Activated CD8-positive, alpha-beta memory T cell treated with anti-CD3 and anti-CD28 coated beads for 1 hour (primary cell): ENCODE measurements at places on chromosomes 1 and 21.
A peak's percentile ranks its signal among the peaks of the same experiment; 100 is the strongest.

DNA sequence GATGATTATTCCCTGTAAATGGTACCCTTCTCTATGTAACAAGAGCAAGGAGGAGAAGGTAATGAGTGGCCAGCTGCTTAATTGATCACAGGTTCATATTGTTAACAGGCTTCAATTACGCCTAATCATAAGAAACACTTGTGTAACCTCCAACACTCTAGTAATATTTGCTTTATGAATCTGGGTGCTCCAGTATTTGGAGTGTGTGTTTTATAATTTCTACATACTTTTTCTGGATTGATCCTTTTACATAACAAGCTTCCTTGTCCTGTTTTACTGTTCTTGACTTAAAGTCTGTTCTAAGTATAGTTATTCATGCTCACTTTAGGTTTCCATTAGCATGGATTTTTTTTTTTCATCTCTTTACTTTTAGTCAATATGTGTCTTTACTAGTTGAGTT is 984.2 kb downstream of the AMY1C start:
- DNase-seq, result no peak

DNA sequence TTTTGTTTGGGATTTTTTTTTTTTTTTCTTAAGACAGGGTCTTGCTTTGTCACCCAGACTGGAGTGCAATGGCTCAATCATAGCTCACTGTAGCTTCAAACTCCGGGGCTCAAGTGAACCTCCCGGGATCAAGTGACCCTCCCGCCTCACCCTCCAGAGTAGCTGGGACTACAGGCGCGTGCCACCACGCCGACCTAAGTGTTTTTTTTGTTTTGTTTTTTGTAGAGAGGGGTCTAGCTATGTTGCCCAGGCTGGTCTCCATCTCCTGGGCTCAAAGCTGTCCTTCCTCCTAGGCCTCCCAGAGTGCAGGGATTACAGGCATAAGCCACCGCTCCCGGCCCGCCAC is 776 bp downstream of the HLCS start:
- no peak for DNase-seq

DNA sequence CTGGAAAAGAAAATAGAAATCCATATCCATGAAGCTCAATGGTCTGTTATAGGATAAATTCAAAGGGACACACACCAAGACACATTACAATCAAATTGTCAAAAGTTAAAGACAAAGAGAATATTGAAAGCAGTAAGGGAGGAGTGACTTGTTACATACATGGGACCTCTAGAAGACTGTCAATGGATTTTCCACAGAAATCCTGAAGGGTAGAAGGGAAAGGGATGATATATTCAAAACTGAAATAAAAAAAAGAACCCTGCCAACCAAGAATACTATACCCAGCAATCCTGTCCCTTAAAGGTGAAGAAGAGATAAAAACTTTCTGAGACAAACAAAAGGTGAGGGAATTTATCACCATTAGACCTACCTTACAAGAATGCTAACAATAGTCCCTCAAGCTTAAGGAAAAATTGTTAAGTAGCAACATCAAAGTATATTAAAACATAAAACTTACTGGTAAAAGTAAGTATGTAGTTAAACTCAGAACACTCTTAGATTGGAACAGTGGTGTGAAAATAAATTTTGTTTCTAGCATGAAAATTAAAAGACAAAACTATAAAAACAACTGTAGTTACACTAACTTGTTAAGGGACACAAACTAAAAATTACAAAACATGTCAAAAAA is 103.2 kb upstream of the APP start:
- DNase-seq, result no peak

- peak; percentile 55 for DNase-seq
These were observed 73.4 kb downstream of the PIK3CD start for GRCh38 chr1:9724706-9725476.

GRCh38 chr1:203088441-203088840 is 2.6 kb upstream of the MYOG start:
- no peak for DNase-seq

GRCh38 chr1:31715087-31715872 is 11.5 kb upstream of the COL16A1 start:
- DNase-seq, result no peak

DNA sequence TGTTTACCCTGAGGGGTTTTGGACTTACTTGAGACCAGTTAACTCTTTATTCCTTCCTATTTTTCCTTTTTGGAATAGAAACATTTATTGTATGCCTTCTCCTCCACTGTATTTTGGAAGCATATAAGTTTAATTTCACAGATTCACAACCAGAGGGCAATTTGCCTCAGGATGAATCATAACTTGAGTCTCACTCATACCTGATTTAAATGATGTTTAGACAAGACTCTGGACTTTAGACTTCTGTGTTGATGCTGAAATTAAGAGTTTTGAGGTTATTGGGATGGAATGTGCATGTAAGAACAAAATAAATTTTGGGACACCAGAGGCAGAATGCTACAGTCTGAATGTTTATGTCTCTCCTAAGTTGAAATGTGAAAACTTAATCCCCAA is 7.1 kb upstream of the ADAM30 start:
- DNase-seq, result no peak

DNA sequence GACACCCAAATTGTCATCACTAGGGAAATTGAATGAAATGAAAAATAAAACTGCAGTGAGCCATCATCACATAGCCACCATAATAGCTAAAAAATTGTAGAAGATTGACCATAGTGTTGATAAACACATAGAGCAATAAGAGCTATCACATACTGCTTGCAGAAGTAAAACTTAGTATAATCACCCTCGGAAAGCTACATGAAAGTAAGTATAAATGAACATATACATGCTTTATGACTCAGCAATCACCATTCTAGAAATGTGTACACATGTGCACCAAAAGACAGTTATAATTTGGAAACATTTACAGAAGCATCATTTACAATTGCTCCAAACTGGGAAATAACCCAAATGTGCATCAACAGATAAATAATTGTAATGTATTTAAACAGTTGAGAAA is 153.1 kb upstream of the LRRC7 start:
- no peak for DNase-seq

- DNase-seq, result no peak
These were observed 144.5 kb upstream of the SMYD2 start for GRCh38 chr1:214136324-214136919.

DNA sequence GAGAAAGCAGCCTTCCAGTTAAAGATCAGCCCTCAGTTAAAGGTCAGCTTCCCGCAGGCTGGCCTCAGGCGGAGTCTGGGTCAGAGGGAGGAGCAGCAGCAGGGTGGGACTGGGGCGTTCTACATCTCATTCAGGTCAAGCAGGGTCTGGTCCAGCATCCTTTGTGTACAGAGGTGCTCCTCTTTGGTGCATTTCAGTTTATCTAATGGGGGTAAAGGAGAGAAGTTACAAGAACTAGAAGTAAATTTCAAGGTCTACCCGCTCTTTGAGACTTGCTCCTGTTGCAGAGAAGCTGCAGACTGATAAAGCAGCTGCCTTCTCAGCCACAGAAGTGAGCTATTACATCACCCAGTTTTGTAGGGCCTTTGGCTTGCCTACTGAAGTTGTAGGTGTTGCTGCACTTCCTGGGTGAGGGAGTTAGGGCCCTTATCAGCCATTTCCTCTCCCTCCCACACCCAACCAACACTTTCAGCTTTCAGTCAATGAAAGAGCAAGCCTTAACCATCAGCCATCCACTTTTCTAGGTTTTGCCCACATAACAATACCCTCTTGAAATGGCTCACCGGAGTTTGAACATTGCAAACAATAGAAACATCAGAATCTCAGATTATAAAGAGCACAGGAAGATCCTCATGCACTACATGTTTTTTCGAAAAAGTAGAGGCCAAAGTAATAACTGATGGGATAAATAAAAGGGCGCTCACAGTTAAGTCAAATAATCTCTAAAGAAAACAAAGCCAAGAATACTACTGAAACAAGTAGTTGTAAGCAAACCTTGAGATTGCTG is 2.8 kb upstream of the NUP210L start:
- peak; percentile 30 for DNase-seq

DNA sequence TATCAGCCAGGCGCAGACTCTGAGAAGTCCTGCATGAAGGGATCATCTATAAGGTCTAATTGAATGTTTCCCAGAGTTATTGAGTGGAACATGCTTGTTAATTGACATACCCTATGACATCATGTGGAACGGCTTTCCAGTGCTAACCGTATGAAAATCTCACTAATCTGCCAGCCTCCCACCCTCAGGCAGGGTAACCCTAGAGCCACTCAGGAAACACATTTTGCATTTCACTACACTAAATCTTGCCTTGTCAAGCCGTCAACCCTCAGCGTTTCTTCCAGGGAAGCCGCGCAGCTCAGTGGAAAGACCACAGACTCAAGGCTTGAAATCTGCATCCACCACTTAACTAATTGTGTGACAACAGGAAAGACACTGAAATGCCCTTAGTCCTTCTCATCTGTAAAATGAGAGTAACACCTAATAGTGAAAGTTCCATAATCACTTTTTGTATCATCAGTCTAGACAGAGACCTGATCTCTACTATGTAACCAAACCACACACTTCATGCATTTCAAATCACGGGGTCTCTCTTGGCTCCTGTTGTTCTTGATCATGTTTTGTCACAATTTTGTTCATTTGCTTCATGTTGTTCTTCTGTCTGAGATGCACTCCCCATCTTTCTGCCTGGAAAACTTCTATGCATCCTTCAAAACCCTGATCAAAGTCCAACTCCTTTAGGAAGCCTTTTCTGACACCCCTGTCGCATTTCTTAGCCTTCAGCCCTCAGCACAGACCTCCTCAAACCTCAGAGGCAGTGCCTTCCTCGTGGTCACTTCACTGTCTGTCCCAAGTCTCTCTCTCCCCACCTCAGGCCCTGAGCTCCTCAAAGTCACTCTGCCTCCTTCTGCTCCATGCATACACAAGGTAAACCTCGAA is 246.5 kb downstream of the TOMM20 start:
- no peak for DNase-seq

DNA sequence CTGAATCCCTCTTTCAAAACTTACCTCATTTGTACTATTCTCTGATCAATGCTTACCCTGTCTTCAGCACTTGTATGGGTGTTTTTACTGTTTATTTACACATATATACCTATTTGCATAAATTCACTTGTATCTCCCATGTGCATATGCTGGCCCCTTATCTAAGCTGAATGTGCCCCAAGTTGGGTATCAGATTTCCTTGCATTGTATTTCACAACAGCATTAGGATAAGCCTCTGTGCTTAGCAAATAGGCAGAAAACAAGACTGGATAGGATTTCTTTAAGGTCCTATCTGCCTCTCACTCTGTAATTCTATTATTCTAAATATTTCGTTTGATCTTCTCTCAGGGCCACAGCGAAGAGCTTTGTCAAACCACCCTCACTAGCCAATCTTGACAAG is 45.9 kb upstream of the IPO9 start:
- no peak for DNase-seq

- no peak for DNase-seq
These were observed 45.0 kb upstream of the ADARB1 start for GRCh38 chr21:45029298-45029947.

DNA sequence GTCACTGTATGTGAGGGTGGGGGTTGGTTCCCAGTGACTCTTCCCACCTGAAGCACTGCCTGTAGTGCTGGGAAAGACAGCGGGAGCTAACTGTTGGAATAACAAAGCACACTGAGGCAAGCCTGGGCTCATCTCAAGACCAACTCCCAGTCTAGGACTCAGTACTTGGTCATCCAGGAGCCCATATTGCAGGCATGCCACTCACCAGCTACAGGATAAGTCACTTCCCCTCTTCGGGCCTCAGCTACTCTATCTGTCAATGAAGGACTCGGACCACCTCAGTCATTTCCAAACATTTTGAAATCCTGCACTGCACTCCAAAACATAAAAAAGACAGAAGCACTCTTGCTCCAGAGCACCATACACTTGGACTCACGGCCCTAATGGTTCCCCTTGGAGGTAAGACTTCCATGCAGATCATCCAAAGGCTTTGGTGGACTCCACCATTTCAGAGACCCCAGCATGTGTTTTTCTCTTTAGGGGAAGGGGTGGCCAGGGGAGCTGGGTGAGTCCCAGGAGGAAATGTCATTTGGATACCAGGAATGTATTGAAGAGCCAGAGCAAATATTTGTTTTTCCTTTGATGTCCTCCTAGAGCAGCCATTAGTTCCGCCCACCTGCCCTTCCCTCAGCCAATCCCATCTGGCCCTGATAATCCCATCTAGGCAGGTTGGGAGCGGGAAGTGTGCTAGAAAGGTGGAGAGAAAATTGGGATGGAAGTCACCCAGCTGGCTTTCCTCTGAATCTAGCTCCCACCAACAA is 3.1 kb downstream of the NUAK2 start:
- no peak for DNase-seq

DNA sequence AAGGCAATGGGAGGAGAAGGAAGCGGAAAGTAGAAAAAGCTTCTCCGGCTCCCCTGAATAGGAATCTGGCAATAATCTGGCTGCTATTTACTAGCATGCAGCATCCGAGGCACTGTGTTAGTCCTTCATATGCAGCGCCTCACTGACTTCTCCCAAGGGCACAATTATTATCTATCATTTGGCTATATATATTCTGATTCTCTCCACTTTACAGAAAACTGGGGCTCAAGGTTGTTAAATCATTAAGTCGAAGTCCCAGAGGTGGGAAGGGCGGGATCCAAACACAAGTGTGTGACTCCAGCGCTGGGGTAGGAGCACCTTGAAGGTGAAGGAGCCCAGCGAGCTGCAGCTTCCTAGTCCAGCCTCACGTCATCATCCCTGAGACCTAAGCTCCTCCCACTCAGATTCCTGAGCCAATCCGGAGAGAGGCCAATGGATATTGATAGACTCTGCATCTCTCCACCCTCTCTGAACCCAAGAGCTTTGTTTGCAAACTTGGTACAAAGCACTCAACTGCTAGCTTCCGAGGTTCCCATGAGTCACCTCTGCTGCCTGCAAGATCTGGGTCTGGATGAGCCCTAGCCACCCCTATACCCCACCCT is 16.6 kb upstream of the EYA3 start:
- DNase-seq, result no peak

- DNase-seq, result no peak
These were observed 16.0 kb upstream of the POU3F1 start for GRCh38 chr1:38062361-38063288.

- DNase-seq, result no peak
These were observed 3.5 kb upstream of the TSPAN1 start for GRCh38 chr1:46171351-46171750.

GRCh38 chr1:45925728-45926287 is 122.4 kb downstream of the MAST2 start:
- DNase-seq, result no peak

- DNase-seq, result no peak
These were observed 13.5 kb upstream of the ADAMTSL4 start for GRCh38 chr1:150535511-150536287.
